ENCODE measurements at places on chromosomes 11 and 22.

GRCh38 chr11:132464003-132464342 is 1068.3 kb downstream of the OPCML start:
- no peak for DNase-seq

GRCh38 chr22:37802310-37803194 is 5.2 kb upstream of the GCAT start:
- no peak for DNase-seq

GRCh38 chr11:118913411-118914125 is 12.2 kb downstream of the BCL9L start:
- peak; percentile 68 for DNase-seq

DNA sequence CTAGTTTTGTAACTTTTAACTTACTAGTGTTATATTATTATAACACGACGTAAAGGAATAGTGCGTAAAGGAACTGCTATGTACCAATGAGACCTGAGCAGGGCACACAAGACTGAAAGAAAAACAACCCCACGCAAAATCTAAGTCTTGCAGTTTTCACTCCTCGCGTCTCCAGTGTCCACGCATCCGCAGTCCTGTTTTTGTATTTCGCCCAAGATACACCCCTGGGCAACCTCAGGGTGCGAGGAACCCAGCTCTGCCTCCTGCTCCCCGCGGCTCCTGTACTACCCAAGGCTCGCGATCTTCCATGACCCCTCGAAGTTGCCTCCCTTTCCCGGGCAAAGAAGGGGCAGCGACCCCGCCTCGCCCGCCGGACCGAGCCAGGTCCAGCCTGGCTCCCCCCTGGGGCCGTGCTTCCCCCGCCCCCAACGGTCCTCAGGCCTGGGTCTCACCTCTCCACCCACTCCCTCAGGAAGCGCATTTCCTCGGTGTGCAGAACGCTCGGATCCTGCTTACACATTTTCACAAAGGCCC is 393 bp downstream of the ST13 start:
- DNase-seq = no peak

- no peak for DNase-seq
Observed at GRCh38 chr22:23163665-23164064, 16.6 kb upstream of the BCR start.

DNA sequence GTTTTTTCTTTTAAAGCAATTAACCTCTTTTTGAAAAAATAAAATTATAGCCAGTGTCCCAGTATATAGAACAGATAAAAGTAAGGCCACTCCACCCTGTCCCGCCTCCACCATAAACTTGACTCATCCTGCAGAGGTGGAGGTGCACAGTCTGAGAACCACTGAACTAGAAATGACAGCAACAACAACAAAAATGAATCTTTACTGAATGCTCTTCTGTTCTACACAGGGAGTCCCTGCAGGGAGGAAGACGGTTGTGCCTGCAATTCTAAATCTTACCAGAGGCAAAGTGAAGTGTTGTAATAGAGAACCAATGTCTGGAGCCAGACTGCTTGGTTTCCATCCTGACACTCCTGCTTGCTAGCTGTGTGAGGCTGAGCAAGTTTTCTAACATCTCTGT is 162.3 kb downstream of the FBXO7 start:
- no peak for DNase-seq

- DNase-seq = no peak
Observed at GRCh38 chr11:8828580-8829361, 82.2 kb upstream of the AKIP1 start.

GRCh38 chr11:72951193-72951592 is 137.0 kb downstream of the ATG16L2 start:
- DNase-seq = peak; percentile 35

- DNase-seq = no peak
Observed at GRCh38 chr22:46107089-46107664, 43.1 kb upstream of the PPARA start.

- DNase-seq = no peak
Observed at GRCh38 chr11:128467041-128467440, 120.3 kb downstream of the ETS1 start.

DNA sequence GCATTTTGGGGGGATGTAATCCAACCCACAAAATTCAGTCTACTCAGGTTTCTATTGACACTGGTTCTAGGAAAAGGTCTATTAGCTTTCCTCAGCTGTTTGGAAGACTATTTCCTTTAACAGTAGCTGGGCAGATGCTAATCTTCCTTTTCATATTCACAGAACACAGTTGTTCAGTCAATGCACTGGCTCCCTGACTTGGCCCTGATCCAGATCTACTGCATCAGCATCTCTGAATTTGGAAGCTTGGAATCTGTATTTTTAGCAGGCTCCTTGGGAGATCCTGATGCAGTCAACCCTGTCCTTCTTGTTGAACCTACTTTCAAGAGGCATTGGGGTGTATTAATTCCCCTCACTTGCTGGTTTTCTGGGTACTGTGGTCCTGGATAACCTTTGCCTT is 6.3 kb downstream of the HTATIP2 start:
- DNase-seq = no peak

DNA sequence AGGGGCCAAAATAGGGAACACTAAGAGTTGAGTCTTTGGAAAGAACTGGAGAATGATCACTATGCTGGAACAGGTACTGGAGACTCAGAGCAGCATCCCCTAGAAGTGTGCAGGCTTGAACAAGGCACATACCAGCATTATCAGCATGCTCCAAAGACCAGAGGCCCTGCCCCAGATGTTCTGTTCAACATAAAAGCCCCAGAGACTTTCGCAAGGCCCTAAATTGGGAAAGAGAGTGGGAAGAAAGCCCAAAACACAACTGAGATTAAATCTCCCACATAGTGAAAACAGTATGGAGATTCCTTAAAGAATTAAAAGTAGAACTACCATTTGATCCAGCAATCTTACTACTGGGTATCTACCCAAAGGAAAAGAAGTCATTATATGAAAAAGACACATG is 9.4 kb downstream of the CNGA4 start:
- DNase-seq = no peak

GRCh38 chr22:45014654-45015053 is 4.8 kb upstream of the PHF21B start:
- DNase-seq = no peak

DNA sequence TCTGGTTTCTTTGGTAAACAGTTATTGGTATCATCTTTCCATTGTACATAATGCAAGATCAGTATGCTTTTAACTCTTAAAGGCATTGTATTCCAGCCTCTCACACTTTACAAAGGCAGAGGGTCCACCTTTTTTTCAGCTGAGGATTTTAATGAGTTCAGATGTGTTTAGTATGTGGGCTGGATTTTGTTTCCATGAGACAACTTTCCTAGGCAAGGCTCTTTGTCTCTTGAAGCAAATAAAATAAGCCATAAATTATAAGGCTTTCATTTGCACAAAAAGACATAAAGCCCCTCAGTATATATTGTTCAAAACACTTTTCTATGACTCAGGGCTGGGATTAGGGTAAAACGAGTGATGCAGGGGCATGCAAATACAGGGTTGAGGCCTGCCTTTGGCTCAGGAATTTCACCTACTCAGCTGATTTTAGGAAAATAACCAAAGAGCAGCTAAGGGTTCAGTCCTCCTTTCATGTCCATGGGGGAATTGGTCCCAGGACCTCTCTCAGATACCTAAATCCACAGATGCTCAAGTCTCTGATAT is 7.6 kb downstream of the MMP20 start:
- no peak for DNase-seq

DNA sequence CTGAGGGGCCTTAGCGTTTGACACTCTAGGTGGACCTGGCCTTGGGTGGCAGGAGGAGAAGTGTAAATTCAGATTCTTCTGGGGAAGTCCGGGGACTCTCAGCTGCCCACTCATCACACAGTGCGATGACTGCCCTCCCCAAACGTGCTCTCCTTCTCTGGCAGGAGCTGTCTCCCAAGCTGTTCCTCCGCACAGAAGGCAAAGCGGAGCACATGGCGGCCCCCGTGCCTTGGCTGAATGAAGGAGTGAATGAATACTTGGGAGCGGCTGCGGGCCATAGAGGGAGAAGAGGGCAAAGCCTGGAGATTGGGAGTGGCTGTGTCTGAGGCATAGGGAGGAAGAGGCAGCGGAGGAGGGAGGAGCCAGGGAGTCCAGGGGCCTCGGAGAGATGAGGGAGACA is 6.9 kb upstream of the NAA40 start:
- no peak for DNase-seq

- DNase-seq = no peak
Observed at GRCh38 chr11:107591378-107592230, 657 bp downstream of the ELMOD1 start.

DNA sequence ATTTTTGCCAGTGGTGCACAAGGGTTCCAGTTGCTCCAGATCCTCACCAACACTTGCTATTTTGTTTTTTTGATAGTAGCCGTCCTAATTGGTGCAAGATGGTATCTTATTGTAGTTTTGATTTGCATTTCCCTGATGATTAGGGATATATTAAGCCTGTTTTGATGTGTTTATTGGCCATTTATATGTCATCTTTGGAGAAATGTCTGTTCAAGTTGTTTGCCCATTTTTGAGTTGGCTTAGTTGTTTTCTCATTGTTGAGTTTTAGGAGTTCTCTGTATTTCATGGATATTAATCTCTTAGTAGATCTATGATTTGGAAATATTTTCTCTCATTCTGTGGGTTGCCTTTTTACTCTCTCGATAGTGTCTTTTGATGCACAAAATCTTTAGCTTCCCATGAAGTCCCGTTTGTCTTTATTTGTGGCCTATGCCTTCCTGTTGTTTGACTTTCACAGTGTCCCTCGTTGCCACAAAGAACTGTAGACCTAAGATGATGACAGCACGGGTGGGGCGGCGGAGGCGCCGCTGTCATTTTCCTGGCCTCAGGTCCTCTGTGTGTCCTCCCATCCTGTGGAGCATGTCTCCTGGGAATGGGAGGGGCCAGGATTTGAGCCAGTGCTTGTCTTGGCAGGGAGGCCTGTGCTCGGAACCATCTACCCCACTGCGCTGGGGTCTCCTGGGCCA is 33.5 kb downstream of the LRP5 start:
- DNase-seq = no peak
